ENCODE measurements at places on chromosomes 13 and 19. TPM values are rescaled to one million over a fixed set of nuclear protein-coding genes. Genes with fewer than 3 reads are reported as not detected.

CYP4F11 gene
- 8.2 TPM for polyA plus RNA-seq

PBX4 gene
- polyA plus RNA-seq: not detected

ZNF235 gene
- 4.3 TPM for polyA plus RNA-seq

PPP1R12C gene
- polyA plus RNA-seq: 40.4 TPM

POGLUT2 gene
- polyA plus RNA-seq: 14.7 TPM

CRLF1 gene
- polyA plus RNA-seq: 337 TPM

GRCh38 chr13:36685927-36686326 is 12.1 kb downstream of the SERTM1 start:
- no peak for DNase-seq

GRCh38 chr13:95797016-95797415 is 120.1 kb downstream of the DNAJC3 start:
- no peak for DNase-seq

GRCh38 chr13:90800082-90800746 is 547.3 kb upstream of the MIR17HG start:
- no peak for DNase-seq

GRCh38 chr19:39544226-39544903 is 4.4 kb upstream of the EID2 start:
- no peak for DNase-seq

DNA sequence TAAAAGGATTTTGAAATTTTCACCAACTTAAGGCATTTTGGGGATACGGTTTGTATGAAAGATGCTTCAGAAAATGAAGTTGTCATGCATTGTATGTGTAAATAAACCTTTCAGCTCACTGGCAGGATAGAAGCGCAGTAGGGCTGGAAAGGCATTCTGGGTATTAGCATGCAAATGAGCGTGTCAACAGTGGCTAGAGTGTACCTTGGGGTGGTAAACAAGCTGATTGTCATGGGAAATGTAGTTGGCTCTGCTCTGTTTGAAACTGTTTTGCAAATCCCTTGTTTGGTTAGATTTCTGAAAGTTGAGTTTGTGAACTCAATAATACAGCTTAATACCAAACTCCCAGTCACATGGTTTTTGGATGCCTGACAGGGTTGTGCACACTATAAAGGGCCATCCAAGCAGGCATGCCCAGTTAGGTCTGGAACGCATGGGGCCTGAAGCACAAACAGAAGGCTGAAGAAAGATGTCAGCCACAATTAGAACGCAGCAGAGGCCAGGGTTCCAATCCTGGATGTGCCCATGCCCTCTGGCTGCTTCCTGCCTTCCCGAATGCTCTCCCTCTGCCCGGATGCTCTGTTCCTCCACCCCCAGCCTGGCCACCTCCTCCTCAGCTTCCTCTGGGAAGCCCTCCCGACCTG is 14.6 kb downstream of the GSX1 start:
- DNase-seq: no peak

DNA sequence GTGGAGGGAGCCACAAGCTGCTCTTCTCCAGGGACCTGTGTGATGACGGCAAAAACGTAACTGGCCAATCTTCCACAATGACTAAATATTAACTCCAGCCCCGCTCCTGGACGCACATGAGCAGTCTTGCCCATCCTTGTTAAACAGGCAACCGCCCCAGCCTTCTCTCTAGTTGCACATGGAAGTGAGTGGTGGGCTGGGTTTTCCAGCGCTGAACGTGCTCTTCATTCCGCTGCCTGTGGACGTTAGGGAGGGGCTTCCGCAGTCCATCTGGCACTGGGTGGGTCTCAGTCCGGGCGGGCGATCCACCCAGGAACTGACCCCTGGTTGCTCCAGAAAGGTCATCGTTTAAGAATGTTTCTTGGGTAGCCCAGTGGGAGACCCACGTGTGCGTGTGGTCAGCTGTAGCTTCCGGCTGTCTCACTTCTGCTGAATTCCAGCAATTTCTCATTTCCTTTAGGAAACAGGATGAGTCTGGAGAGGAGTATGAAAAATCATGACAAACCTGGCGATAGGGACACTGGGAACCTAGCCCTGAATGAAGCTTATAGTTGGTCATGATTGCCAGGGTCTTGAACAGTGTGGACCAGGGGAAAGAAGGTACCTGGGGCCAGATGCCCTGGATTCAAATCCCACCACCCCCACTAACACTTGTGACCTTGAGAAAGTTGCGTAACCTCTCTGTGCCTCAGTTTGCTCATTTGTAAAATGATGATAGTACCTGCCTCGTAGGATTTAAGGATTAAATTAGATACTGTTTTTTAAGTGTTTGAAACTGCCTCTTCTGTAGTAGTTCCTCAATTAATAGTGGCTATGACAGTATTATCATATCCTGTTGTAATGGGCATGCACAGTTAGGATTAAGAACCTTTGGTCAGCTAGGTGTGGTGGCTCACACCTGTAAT is 92.6 kb downstream of the SIPA1L3 start:
- no peak for DNase-seq

- no peak for DNase-seq
Observed at GRCh38 chr13:25682276-25682675, 310.5 kb downstream of the ATP8A2 start.

GRCh38 chr13:51158880-51159518 is 47.9 kb upstream of the C13orf42 start:
- no peak for DNase-seq

- no peak for DNase-seq
Observed at GRCh38 chr19:30711296-30711695, 339.1 kb downstream of the ZNF536 start.

DNA sequence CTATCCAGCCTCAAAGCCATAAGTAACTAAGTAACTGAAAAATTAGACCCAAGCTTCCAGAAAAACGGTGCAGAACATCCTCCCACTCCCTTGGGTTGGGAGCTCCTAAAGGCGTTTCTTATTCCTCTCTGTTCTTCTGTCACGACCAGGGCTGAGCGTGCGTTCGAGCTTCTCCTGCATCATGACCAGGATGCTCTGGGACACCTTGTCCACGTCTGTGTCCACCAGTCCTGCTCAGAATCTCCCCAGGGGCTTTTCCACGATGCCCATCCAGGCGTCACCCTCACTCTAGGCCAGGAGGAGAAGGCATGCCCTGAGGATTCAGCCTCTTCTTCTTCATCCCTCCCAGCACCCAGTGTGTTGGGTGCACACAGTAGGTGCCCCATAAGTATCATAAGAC is 37.8 kb upstream of the GAS6 start:
- no peak for DNase-seq

DNA sequence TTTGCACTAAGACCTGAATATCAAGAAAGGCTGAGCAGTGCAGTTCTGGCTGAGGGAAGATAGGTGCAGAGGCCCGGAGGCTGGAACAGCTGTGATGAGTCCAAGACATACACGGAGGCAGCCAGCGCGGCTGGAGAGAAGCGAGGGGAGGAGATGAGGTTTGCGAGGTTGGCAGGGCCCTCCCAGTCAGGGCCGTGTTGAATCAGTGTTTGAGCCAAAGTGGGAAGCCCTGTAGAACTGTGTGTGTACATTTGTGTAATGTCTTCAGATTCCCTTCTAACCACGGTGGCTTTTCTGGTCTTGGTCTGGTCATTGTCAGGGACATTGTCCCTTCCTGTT is 34.9 kb downstream of the PAK4 start:
- DNase-seq: no peak

- DNase-seq: peak; percentile 91
Observed at GRCh38 chr19:55209693-55210472, 582 bp upstream of the PTPRH start.

GRCh38 chr19:4362101-4362828 is 18.9 kb downstream of the MPND start:
- DNase-seq: no peak

GRCh38 chr19:32223106-32223505 is 122.3 kb upstream of the ZNF507 start:
- DNase-seq: no peak

DNA sequence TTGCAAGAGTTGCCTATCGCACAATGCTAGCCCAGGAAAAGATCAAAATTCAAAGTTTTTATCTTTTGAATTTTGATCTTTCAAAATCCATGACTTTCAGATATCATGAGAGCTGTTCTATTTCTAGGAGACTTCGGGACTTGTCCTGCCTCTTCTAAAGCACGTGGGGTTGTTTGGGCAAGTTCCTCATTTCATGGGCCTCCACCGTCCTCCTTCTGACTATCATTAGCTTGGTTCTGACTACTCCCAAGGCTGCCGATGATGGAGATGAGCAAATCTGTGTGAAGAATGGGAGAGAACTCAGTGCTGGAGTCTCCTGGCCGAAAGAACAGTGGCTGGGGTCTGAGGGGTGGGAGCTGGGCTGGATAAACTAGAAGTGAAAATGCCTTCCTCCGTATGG is 86.5 kb downstream of the COL4A1 start:
- no peak for DNase-seq

GRCh38 chr13:93344048-93344705 is 117.6 kb downstream of the GPC6 start:
- DNase-seq: peak; percentile 54

DNA sequence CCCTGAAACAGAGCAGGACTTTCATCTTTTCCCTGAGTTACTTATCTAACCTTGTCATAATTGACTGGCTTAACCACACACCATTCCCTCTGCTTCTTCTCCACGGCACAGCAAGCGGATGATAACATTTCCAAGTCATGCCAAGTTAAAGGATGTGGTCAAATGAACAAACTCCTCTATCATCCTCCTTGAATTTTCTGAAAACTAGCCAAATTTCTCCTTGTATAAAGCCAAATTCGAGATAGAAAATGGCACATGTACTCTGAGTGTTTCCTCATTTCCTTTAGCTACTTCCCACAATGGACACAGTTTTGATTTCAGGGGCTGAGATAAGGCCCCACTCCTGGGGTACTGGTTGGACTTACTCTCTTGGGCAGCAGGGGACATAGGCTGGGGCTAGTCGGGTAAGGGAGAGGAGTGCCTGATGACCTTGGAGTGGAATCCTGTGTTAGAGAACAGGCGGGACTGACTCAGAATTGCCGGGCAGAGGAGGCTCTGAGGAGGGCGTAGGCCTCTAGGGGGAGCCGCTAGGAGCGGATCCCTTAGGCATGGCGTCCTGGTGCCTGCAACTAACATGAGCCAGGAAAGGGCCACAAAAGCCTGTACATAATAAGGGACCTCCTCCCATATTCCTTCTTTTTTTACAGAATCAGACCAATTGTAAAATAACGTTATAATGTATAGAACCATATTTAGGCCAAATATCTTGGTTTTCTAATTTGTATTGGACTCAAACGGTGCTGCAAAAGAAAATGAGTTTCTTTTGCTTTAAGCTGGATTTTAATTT is 20.3 kb upstream of the TMTC4 start:
- peak; percentile 55 for DNase-seq

GRCh38 chr13:38191016-38191415 is 158.6 kb upstream of the UFM1 start:
- DNase-seq: no peak

GRCh38 chr13:112930192-112930591 is 38.8 kb upstream of the MCF2L start:
- DNase-seq: no peak

DNA sequence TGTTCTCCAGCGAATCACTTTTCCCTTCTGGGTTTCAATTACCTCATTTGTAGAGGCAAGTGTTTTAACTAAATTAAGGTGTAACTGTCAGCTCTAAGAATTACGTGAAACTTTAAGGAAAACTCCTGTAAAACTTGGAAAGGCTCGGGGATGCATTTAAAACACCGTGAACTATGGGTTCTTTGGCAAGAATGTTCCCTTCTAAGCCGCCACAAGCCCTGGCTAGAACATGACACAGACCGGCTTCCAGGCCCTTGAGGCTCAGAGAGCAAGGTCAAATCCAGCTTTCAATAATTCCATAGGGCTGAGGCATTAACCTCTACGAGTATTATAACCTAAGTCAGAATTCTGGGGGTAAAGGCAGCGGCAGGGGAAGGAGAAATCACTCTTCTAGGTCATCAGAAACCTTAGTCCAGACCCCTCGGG is 685 bp downstream of the VWA8 start:
- DNase-seq: peak; percentile 46

- no peak for DNase-seq
Observed at GRCh38 chr13:27104606-27105005, 67.0 kb downstream of the USP12 start.

- no peak for DNase-seq
Observed at GRCh38 chr13:21362741-21363140, 96.4 kb downstream of the ZDHHC20 start.

DNA sequence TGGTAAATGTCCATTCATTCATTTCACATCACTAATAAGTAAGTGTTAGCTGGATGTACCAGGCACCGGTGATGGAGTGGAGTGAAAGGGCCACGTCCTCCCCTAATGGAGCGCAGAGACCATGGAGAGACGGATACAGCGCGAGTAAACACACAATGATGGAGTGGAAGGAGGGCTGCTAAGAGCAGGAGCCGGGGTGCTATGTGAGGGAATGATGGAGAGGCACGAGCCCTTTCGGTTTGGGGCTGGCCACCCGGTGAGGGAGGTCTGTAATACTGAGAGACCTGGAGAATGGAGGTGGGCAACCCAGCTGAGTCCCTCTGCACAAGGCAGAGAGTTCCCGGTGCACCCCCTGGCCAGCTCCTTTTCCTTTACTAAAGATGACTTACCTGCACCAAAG is 53.7 kb downstream of the PEPD start:
- DNase-seq: no peak

- no peak for DNase-seq
Observed at GRCh38 chr13:88461272-88462009, 790.3 kb downstream of the SLITRK5 start.

DNA sequence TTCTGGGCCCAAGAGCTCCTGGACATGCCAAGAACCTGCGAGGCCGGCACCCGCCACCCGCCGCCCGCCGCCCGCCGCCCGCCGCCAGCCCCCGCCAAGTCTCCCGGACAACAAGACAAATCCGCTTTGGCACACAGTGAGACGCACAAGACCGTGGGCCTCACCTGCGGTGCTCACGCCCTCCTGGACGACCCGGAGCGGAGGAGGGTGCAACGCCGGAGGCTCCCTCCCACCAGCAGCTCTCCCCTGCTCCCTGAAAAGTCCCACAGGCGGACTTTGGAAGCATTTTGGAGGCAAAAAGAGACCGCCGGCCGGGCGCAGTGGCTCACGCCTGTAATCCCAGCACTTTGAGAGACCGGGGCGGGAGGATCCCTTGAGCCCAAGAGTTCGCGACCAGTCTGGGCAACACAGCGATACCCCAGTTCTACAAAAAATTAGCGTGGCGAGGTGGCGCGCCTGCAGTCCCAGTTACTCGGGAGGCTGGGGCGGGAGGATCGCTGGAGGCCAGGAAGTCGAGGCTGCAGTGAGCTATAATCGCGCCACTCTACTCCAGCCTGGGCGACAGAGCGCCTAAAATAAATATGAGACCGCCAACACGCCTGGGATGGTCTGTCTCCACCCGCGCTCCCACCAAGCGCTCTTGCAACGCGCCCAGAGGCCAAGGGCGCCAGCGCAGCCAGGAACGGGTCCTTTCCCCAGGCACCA is 783 bp downstream of the RHPN2 start:
- DNase-seq: no peak

Data from HepG2 (cell line).